CD4-positive, alpha-beta T cell treated with Interleukin-10 for 1 hour (primary cell): ENCODE measurements at places on chromosomes 3 and 15.

DNA sequence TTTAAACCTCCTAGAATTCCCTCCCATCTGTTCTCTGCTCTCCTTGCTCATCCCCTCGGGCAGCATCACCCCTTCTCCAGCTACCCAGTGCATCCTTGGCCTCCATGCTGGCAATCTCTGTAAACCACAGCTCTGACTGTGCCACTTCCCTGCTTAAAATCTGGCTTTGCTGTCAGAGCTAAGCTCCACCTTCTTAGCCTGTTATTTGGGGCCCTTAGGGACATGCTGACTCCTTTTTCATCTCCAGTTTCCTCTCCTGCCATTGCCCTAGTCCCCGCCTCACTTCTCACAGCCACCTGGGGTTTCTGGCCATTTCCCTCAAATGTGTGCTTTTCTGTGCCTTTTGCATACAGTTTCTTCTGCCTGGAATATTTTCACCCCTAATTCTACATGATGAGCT lies 5.7 kb downstream of the SLC6A20 start:
- DNase-seq, result no peak

DNA sequence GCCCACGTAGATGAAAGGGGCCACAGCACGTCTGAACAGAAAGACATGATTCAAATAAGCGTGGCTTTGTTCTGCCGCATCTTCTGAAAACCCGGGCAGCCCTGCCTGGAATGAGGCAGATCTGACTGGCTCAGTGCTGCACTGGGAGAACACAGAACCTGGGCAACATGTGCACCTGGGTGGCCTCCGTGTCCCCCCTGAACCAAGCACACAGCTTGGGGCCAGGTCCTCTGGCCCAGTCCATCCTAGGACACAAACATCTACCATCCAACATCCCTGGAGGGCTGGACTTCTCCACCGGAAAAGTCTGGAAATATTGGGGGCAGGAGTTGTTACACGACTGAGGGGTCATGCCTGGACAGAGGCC lies 119.4 kb downstream of the ADAMTS17 start:
- no peak for DNase-seq

- DNase-seq, result no peak
Measured at GRCh38 chr15:57237301-57237642, 139.0 kb upstream of the CGNL1 start.

GRCh38 chr3:166195808-166196207 lies 358.6 kb upstream of the BCHE start:
- no peak for DNase-seq

- no peak for DNase-seq
Measured at GRCh38 chr3:177332955-177333354, 135.7 kb upstream of the TBL1XR1 start.
